Uterus (tissue), 4 donors: ENCODE measurements at places on chromosomes 2 and 18.

- DNase-seq: no peak
Observed at GRCh38 chr2:201859949-201860348, 53.6 kb downstream of the CDK15 start.

DNA sequence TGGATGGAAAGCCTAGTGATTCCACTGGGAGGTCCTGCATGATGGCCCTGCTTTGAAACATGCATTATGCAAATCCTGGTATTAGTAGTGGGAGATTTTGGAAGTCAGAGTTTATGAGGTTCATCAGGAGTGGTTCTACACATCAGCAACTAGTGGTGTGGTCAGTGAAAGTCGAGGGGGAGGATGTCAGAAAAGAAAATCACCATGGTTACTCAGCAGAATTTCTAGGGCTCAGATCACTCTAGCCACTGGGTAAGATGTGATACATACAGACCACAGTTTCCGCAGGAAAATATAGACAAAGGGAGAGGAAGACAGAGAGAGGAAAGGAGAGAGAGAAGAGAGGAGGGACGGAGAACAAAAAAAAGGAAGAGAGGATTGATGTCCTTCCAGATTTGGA lies 2100.7 kb upstream of the PIK3C3 start:
- DNase-seq: no peak

GRCh38 chr2:230586328-230586982 lies 126.2 kb upstream of the CAB39 start:
- DNase-seq: no peak

DNA sequence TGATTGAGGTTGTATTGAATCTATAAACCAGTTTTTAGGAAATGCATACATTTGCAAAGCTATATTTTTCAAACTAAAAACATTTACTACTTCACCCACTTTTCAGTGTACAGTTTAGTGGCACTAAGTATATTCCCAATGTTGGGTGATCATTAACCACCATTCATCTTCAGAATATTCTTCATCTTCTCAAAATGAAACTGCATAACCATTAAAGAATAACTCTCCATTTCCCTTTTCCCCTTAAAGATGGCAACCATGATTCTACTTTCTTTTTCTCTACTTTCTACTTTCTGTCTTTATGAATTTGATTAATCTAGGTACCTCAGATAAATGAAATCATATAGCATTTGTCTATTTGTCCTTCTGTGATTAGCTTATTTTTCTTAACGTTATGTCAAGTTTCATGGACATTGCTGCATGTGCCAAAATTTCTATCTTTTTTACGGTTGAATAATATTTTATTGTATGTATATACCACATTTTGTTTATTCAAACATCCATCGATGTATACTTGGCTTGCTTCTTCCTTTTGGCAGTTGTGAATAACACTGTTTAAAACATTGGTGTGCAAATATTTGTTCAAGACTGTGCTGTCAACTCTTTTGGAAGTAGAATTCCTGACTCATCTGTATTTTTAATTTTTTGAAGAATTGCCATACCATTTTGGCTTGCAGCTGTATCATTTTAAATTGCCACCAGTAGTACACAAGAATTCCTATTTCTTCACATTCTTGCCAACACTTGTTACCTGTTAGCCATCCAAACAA lies 104.9 kb downstream of the RPRM start:
- DNase-seq: no peak

DNA sequence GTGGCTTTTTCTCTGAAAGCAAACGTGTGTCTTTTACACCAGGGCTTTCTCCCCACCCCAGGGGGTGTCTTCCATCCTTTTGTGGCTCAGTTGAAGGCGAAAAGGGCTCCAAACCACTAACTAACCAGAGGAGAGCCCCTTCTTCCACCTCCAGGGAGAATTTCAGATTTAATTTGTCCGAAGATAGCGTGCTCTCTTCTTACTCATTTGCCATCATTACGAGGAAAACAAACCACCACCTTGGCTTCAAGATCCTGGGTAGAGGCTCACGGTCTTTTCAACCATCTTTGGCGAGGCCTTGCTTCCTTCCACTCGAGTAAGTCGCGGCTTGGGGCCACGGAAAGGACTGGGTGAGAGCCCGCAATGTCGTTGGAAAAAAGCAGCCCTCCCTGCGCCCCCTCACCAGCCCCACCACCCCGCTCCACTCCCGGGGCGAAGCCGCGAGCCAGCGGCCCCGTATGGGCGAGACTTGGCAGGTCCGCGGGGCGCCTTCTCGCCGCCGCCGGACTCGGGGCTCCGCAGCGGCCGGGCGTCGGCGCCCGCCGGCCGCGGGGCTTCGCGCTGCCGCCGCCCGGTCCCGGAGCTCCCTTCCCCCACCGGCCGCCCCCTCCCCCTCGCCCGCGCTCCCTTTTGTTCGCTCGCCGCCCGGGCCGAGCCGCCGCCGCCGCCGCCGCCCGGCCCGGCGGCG lies 1.7 kb upstream of the ZNF532 start:
- peak; percentile 49 for DNase-seq

DNA sequence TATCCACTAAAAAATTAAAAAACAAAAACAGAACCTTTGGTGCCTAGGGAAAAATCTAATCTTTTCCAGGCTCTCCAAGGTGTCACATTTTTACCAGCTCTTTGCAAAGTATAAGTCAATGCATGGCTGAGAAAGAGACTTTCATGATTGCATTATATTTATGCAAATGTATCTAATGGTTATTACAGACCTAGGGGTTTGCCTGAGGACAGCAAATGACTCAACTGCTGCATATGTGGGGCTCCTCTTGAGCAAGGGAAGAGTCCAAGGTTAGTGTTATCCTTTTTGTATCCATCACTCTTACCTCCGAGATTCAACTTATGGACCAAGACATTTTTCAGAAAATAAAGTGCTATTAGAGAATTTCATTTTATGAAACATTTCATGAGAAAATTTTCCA lies 33.9 kb upstream of the RMP24 start:
- no peak for DNase-seq

GRCh38 chr2:37676274-37676673 lies 4.8 kb upstream of the CDC42EP3 start:
- no peak for DNase-seq

- DNase-seq: no peak
Observed at GRCh38 chr2:191995285-191995684, 148.4 kb upstream of the CAVIN2 start.

DNA sequence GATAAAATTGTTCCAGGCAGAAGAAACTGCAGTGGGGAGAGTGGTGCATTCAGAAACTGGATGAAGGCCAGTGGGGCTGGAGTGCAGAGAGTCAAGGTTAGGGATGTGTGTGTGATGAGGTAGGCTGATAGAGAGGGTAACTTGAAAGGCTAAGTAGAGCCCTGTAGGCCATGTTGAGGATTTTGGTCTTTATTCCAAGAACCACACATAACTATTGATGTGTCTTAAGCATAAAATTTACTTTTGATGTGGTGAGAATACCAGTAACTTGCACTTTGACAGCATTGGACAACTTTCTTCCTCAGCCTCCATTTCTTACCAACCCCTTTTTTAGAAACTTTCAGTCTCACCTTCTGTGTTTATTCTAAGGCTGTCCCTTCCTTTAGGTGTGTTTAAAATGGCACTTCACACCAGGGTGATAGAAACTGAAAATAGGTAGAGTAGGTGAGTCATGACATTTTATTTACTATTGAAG lies 22.6 kb downstream of the MTX2 start:
- no peak for DNase-seq

DNA sequence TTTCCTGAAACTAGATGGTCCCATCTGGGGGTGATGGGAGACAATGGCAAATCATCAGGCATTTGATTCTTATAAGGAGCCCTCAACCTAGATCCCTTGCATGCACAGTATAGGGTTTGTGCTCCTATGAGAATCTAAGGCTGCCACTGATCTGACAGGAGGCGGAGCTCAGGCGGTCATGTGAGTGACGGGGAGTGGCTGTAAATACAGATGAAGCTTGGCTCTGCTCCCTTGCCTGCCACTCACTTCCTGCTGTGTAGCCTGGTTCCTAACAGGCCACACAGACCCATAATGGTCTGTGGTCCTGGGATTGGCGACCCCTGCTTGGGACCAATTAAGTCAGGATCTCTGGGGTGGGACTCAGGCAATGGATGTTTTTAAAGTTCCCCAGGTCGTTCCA lies 293.4 kb downstream of the ZNF521 start:
- no peak for DNase-seq

DNA sequence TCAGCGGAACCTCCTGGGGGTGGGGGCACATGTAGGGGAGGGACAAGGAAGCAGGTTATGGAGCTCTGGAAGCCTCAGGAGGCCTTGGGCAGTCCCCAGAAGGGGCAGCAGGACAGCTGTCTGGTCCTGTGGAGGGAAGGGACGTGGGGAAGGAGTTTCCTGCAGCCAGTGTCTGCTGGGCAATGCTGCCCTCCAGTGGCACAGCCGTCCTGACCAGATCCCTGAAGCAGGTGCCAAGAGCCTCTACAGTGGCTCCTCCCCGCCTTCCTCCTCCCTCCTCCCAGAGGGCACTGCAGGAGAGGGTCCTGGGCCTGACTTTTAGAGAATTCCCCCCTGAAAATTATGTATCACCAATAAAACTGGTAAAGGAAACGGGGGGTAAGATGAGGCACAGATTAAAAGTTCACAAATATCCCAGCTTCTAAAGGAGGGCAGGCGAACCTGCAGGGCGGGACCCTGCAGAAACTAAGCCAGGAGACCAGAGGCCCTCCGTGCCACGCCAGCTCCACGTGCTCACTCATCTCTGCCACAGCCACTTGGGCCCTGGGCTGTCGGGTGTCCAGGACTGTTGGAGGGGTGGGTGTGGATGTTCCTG lies 258.5 kb downstream of the TWIST2 start:
- DNase-seq: peak; percentile 32

GRCh38 chr2:170436077-170436943 lies 258.4 kb downstream of the MYO3B start:
- DNase-seq: no peak

DNA sequence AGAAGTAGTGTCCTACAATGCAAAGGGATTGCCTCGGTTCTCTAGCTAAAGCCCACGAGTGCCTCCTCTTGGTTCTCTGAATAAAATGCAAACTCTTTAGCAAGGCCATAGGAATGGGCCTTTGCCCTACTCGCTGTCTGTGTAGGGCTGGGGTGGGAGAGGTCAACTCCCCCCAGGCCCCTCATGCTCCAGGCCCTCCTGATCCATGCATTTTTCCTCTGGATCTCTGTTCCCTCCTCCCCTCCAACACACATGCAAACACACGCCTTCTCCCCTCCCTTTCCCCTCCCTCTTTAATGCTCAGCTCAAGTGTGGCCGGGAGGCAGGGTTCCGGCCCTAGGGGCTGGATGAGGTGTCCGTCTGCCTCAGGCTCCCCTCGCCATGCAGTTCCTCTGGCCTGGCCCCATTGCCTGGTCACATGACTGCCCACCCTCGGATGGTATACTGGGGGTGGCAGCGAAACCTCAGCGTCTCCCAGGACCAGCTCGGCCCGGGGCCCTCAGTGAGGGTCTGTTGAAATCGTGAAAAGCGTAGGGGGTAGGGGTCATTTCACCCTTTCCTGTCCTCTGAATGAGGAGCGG lies 14.9 kb upstream of the KLF11 start:
- DNase-seq: no peak

- DNase-seq: no peak
Observed at GRCh38 chr2:113092864-113093612, 25.3 kb downstream of the IL1F10 start.

DNA sequence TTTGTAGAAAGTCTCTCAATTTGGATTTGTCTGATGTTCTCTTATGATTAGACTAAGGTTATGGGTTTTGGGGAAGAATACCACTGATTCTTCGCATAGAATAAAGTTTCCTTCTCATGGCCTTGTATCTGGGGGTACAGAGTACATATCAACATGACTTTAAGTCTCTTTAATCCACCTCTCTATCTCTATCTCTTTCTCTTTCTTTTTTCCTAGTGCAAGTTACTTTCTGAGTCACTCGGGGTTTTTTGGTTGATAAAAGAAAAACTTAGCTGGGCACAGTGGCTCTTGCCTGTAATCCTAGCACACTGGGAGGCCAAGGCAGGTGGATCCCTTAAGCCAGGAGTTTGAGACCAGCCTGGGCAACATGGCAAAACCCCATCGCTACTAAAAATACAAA lies 100.1 kb upstream of the MAP4K3 start:
- no peak for DNase-seq

- DNase-seq: no peak
Observed at GRCh38 chr2:19416083-19416482, 57.7 kb upstream of the OSR1 start.

DNA sequence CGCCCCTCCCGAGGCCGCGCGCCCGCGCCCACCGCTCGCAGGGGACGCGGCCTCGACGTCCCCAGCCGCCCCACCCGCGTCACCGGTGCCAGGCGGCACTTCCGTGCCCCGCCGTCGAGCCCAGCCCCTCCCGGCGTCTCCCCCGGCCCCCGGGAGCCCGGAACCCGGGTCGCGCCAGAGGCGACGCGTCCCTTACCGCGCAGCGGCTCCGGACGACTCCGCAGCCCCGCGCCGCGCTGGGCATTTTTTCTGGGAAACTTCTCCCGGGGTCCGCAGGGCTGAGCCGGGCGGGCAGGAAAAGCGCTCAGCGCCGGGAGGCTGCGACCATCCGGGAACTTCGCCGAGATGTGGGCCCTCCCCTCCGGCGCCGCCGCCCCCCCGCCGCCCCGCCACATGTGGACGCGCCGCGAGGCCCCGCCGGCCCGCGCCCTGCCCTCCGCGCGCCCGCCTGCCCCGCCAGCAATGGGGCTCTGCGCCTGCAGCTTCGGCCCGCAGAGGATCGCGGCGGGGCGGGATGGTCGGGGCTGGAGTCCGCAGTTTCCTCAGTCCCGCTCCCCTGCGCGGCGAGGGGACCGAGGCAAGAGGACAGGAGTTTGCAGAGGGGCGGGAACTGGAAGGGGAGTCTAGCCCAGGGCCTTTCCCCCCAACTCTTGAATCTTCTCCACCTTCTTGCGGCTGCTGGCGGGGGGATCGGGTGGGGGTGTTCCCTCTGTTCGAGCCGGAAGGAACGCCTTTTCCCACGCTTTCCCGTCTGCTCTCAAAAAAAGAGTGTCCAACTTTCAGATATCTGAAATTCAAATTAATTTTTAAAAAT lies 81.5 kb downstream of the CHRNA1 start:
- peak; percentile 78 for DNase-seq

DNA sequence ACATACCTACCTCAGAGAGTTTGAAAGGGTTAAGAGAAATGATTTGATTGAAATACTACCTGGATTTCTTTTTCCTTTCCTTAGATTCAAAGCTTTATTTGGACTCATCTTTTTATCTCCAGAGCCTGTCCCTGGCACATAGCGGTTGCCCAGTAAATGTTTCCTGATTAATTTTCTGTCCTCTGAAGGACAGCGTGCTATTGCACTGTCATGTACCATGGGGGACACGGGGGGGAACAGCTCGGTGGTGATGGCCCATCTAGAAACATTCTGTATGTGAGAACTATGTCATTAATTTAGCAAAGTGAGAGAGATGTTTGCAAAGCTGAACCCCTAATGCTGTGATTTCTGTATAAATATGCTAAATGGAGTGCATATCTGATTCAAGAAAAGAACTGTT lies 26.4 kb upstream of the CABYR start:
- no peak for DNase-seq

DNA sequence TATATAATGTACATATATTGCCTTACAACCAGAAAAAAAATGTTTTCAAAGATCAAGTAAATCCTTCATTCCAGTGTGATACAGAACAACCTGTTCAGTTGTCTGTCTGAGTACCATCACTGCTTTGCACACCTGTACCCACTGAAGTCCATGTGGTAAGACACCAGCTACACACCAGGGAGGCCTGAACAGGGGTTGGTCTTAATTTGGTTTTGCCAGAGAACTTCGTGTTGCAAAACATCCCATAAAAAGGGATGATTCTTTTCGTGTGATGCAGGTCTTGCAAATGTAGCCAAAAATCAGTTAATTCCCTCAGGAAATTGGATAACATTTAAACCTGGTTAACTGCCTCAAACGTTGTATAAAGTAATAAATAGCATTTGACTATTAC lies 73.7 kb upstream of the SLC1A4 start:
- peak; percentile 31 for DNase-seq
